ENCODE measurements at places on chromosomes 4 and X.

DNA sequence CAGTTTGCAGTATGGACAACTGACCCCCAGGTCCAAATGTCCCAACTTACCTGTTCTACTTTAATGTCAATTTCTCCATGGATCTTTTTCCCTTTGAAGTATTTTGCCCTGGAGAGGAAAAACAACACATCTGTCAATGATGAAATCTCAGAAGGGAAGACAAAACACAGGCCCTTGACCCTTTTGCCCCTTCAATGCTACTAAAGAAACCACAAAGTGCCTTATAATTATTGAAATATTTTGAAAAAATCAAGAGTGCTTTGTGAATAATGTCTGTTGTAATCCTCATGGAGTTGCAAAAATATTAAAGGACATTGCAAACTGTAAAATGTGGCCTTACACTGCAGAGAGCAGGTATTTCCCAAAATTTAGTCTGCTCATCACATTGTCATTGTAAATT lies 12.6 kb downstream of the SYN1 start:
- no peak for DNase-seq

GRCh38 chrX:19889582-19890342 lies 2.4 kb upstream of the SH3KBP1 start:
- DNase-seq: no peak

DNA sequence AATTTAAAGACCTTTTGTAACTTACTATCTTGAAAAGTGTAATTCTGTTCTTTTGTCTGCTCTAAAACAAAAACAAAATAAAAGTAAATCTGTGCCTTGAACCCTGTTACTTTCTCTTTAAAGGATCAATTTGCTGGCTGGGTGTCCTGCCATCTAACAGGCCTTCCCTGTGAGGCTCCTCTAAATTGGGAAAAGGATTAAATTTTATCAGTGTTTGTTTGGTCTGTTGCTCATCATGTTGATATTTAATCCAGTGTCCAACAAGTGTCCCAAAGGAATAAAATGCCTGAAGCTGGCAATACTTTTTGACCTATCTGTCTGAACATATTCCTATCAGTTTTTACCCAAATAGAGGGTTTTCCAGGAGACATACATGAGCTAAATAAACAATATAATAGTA lies 688.7 kb downstream of the IL1RAPL1 start:
- no peak for DNase-seq

DNA sequence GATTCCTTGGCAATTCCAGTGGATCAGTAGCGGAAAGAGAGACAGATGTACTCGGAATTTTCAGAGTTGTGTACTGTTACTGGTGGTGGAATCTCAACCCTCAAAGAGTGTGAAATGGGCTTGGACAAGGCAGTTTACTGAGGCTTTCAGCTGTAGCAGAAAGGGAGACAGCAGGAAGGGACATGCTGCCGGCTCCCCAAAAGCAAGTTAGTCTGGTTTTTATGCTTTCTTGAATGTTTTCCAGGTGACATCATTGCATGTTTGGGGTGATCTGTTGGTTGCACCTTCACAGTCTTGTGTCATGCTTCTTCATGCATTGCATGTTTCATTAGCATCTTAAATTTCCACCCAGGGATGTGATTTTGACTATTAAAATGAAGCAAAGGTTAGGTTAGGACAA lies 1282.2 kb downstream of the ADGRL3 start:
- no peak for DNase-seq

Data from stimulated activated CD4-positive, alpha-beta T cell treated with anti-CD3 and anti-CD28 coated beads, Interleukin-15, amount 100 ng/mL, for 1 hour (primary cell).